HS-27A (cell line): ENCODE measurements at places on chromosomes 11 and 22.

GRCh38 chr22:49929994-49930575 lies 11.7 kb downstream of the CRELD2 start:
- DNase-seq = no peak

- no peak for DNase-seq
Observed at GRCh38 chr11:65414776-65415498, 7.7 kb upstream of the NEAT1 start.

GRCh38 chr11:38721586-38722315 lies 2123.7 kb upstream of the RAG2 start:
- DNase-seq = no peak

- DNase-seq = no peak
Observed at GRCh38 chr22:33553493-33553892, 366.8 kb downstream of the LARGE1 start.

- DNase-seq = no peak
Observed at GRCh38 chr11:39021539-39021938, 2423.5 kb upstream of the RAG2 start.

DNA sequence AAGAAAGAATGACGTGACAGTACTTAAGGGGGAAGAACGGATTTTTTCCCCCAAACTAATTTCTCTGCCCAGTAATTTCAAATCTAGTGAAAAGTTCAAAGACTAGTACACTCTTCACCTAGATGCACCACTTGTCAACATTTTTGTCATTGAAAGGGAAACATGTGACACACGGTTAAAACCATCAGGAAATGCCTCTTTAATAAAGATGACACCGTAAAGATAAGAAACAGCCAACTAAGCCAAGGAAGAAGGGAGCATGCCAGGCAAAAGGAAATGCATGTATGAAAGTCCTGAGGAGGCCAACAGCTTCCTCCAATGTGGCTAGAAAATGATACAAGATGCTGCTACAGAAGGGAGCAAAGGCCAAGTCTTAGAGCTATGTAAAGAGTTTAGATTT lies 49.4 kb downstream of the RSF1 start:
- no peak for DNase-seq

- DNase-seq = peak; percentile 48
Observed at GRCh38 chr11:10657308-10658271, 36.0 kb downstream of the IRAG1 start.

- no peak for DNase-seq
Observed at GRCh38 chr11:1112351-1113191, 37.9 kb downstream of the MUC2 start.

- DNase-seq = no peak
Observed at GRCh38 chr11:124839128-124839971, 25.9 kb upstream of the ROBO3 start.

GRCh38 chr11:26839911-26840698 lies 118.2 kb upstream of the SLC5A12 start:
- no peak for DNase-seq

- DNase-seq = no peak
Observed at GRCh38 chr11:117181586-117182550, 3.3 kb downstream of the SIDT2 start.

DNA sequence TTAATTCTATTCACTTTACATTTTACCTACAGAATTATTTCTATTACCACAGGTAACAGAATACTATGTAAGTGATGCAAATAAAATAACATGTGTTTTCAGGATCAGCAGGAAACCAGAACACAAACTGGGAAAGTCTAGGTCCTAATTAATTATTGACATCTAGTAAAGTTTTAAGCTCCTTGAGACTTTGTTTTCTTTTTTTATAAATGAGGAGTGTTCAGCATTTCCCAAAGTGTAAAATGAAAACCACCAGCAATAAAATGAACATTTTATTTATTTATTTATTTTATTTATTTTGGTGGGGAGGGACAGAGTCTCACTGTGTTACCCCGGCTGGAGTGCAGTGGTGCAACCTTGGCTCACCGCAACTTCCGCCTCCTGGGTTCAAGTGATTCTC lies 123.6 kb downstream of the ARHGAP42 start:
- no peak for DNase-seq

GRCh38 chr22:17764036-17764435 lies 10.2 kb downstream of the BID start:
- no peak for DNase-seq

DNA sequence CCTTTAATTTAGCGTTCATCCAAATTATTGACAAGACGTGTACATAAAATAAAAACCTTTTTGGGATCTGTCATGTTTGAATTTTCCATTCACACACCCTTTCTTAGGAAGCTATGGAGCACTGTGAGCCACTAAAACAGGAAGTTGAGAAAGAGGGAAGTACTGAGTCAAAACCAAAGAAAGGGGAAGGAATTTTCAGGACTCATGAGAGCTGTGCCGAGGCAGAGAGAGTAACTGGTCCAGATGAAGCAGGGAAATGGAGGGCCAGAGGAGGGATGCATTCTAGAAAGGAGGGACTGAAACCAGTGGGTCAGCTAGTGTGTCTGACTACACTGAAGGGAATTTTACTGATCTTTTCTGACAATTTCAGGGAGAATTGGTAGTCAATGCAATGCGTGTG lies 24.9 kb downstream of the APLP2 start:
- DNase-seq = no peak

GRCh38 chr22:27292542-27293299 lies 508.8 kb downstream of the MN1 start:
- DNase-seq = no peak

DNA sequence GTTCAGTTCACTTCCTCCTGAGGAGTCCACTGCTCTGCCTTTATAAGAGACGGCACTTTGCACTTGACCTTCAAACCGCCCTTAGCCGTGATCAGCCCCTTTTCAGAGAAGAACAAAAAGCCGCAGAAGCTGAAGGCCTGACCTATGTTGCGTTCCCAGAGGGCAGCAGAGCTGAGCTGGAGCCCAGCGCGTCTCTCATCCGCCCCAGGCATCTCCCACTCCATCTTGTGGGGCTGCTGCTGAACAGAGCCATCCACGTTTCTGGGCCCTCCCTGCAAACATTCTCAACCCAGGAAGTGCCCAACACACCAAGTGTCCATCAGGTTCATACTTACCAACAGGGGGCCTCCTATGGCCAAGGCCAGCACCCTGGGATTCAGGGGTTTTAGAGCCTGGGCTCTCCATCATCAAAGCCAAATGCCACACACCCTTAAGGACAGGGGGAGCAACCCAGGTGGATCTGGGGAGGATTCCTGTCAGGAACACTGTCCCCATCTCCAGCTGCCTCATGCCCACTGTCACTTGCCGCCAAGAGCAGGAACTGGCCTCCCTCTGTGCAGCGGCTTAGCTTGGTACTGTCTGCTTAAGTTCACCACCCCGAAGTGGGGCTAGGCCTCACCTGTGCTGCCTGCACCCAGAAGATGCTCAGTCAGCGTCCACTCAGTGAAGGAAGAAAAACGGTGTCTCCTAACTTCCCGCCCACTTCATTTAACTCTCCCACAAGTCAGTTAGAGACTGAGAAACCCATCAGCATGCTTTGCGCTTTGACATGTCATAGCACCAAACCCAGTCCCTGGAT lies 16.0 kb upstream of the EFCAB6 start:
- DNase-seq = no peak

GRCh38 chr11:112279901-112280267 lies 19.2 kb upstream of the PLET1 start:
- no peak for DNase-seq

DNA sequence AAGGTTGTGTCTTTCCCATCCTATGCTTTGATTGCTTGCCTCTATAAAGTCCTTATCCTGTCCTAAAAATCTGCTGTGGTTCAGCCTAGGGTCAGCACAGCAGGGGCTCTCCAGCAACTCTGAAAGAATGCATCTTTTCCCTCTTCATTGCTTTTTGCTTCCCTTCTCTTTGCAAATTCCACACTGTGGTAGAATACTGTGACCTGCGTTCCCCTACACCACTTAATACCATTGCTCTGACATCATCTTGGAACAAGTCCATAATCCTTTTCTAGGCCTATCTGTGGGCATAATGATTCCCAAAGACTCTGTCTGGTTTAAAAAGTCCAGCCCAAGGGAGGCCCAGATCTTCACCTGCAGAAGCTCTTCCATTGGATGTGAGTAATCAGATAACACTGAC lies 177.7 kb downstream of the NAV2 start:
- peak; percentile 84 for DNase-seq

DNA sequence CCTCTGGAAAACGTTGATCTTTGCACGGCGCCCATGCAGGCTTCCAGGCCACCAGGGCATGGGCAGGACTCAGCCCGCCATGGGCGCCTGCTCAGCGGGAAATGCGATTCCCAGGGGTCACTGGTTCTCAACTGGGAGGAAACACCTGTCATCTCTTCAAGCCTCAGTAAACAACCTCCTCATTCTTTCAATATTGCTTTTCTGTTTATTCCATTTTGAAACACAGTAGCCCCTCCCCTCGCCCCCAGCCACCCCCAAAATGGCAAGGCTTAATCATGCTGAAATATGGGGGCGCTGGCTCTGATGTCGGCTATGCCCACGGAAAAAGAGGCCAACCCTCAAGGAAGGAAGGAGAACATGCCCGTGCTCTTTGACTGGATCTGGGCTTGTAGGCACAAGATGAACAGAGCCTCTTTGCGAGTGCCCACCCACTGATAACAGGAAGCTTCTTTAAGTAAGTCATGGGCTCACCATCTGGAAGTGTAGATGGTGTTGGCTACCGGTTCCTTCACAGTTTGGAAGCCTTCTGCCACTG lies 594 bp upstream of the POU2AF1 start:
- DNase-seq = no peak
